ENCODE measurements at places on chromosomes 1 and 21. TPM values are rescaled to one million over a fixed set of nuclear protein-coding genes. Genes with fewer than 3 reads are reported as not detected.

DNA sequence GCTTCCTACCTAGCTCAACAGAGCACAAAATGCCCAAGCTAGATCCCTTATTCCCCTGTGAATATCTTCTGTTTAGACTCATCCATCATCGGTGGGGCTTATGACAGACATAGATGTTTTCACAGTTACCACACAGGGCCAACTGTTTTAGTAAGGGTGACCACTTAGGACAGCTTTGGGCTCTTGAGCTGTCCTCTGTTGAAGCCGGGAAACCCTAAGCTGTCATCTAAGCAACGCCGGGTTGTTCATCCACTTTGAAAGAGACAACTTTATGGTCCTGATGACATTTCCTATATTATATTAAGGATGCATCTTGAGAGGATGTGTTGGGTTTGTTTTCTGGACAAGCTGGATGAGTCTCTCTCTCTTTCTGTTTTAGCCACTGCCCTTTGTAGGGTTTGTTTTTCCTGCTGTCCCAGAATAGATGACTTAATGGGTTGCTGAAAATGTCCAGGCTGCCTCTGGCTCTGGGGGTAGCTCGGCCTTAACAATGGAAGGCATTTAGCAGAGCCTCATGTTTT lies 110.5 kb upstream of the UBE2U start:
- no peak overlapping the region for H3K4me3 ChIP-seq
- peak overlapping the region; percentile 35 for H3K27ac ChIP-seq
- DNase-seq = no peak
- no peaks in the 10 kb centered on the region for H3K27me3 ChIP-seq
- peaks cover 33% of the 10 kb centered on the region for H3K4me1 ChIP-seq

GRCh38 chr1:109371341-109371739 lies 26.4 kb downstream of the SORT1 start:
- H3K4me1 ChIP-seq = peaks cover 82% of the 10 kb centered on the region
- DNase-seq = no peak
- H3K27me3 ChIP-seq = no peaks in the 10 kb centered on the region
- H3K27ac ChIP-seq = peak overlapping the region; percentile 94
- H3K4me3 ChIP-seq = peak overlapping the region; percentile 64

SGIP1 gene
- total RNA-seq = 47.4 TPM

ZMYM1 gene
- 11.2 TPM for total RNA-seq

DNA sequence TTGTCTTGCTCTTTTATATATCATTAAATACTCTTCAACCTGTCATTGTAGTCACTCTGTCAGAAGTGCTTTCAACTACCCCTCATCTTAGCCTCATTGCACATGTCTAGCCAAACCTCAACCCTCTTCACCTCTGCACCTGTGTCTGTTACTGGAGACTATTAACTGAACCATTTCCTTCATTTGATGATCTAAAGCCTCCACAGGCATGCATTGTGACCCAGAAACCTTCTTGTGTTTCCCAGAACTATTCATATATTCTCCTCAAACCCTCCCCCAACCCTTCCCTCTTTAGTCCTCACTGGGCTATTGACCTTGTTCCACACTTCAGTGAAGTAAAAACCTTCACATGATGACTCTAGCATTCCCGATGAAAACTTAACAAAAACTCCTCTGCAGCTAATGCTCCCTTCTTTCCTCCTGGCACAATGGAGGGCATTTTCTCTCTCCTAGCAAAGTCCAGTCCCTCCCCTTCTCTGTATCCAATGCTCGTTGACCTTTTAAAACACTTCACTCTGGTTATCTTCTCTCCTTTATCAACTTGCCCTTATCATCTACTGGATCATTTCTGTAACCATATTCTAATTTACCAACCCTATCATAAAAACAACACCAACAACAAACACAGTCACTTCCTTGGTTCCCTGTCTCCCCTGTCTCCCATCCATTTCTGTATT lies 86.1 kb downstream of the BACH1 start:
- no peak for DNase-seq
- H3K27ac ChIP-seq = no peak overlapping the region
- no peaks in the 10 kb centered on the region for H3K36me3 ChIP-seq
- no peaks in the 10 kb centered on the region for H3K4me1 ChIP-seq
- H3K4me3 ChIP-seq = no peak overlapping the region
- H3K27me3 ChIP-seq = no peaks in the 10 kb centered on the region

DNA sequence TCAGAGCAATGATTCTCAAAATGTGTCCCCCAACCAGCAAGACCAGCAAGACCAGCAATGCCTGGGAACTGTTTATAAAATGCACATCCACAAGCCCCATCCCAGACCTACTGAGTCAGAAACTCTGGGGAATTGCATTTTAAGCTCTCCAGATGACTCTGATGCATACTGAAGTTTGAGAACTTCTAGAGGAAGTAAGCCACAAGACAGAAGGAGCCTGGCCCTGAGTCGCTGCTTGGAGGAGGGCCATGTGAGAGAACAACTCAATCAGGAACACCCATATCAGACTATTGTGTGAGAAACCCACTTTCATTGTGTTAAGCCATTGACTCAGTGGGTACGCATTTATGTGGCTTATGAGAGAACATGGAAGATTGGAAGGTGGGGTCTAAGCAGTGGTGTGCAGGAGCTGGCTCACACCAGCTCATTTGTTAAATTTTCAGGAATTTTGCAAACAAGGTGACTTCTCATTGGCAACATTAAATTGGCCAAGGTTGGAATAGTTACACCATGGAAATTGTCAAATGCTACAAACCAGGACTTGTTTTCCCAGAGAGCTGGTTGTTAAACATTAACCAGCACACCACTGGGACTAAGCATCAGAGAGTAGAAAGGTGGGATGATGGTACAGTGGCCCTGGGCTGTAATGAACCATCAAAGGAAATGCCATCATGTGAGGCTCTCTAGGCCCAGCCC lies 38.9 kb downstream of the ATP1A1 start:
- no peak overlapping the region for H3K4me3 ChIP-seq
- H3K27me3 ChIP-seq = no peaks in the 10 kb centered on the region
- H3K27ac ChIP-seq = no peak overlapping the region
- peaks cover under 1% of the 10 kb centered on the region for H3K4me1 ChIP-seq
- H3K36me3 ChIP-seq = peaks cover under 1% of the 10 kb centered on the region

F13B gene
- total RNA-seq = not detected

OR2T2 gene
- not detected for total RNA-seq

- H3K36me3 ChIP-seq = no peaks in the 10 kb centered on the region
- H3K4me3 ChIP-seq = no peak overlapping the region
- peak; percentile 76 for DNase-seq
- no peaks in the 10 kb centered on the region for H3K27me3 ChIP-seq
These were observed 30.7 kb downstream of the HSPG2 start for GRCh38 chr1:21906173-21907078.

PTPN22 gene
- 8.1 TPM for total RNA-seq

DNA sequence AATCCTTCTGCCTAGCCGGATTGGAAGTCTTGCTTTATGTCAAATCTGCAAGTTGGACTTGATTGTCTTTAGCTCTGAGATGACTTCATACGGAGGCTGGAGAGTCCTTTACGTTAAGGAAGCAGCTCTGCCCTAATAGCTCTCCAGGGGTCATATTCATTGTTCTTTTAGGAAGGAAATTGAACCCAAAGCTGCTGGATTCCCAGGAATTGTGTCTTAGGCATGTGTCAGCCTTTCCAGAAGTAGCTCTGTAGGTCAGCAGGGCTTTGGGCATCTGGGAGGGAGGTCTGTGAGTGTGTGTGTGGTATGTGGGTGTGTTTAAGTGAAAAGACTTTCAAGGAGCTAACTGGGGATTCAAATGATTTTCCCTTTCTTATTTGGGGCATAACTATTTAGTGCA lies 82.4 kb downstream of the ABCA4 start:
- H3K27ac ChIP-seq = no peak overlapping the region
- H3K27me3 ChIP-seq = no peaks in the 10 kb centered on the region
- no peaks in the 10 kb centered on the region for H3K4me1 ChIP-seq
- no peak overlapping the region for H3K4me3 ChIP-seq
- DNase-seq = no peak

GRCh38 chr1:57124768-57125446 lies 159.1 kb upstream of the C8B start:
- H3K4me3 ChIP-seq = no peak overlapping the region
- no peaks in the 10 kb centered on the region for H3K27me3 ChIP-seq
- no peaks in the 10 kb centered on the region for H3K36me3 ChIP-seq
- DNase-seq = no peak
- no peaks in the 10 kb centered on the region for H3K4me1 ChIP-seq

DNA sequence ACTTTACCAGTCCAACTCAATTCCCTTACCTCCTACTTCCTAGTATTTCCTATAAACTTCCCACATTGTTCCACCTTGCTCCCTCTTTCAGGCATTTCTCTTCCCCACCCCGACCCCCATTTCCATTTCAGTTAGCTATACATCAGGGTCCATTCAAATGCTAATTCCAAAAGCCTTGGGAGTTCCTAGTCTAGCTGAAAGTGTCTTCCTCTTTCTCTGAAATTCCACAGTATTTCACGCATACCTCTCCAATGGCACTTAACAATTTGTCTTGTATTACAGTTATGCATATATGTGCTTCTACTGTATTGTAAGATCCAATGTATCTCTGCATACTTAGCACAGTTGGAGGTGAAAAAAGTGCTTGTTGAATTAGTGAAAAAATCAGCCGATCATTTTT lies 94.9 kb downstream of the ZNF644 start:
- H3K4me1 ChIP-seq = peaks cover 31% of the 10 kb centered on the region
- no peak overlapping the region for H3K4me3 ChIP-seq
- H3K36me3 ChIP-seq = no peaks in the 10 kb centered on the region
- H3K27ac ChIP-seq = no peak overlapping the region
- DNase-seq = no peak
- H3K27me3 ChIP-seq = no peaks in the 10 kb centered on the region

- H3K36me3 ChIP-seq = peaks cover 4% of the 10 kb centered on the region
- H3K4me1 ChIP-seq = peaks cover 33% of the 10 kb centered on the region
- H3K27ac ChIP-seq = no peak overlapping the region
These were observed 5.0 kb downstream of the ENTREP3 start for GRCh38 chr1:155250246-155250632.

DNA sequence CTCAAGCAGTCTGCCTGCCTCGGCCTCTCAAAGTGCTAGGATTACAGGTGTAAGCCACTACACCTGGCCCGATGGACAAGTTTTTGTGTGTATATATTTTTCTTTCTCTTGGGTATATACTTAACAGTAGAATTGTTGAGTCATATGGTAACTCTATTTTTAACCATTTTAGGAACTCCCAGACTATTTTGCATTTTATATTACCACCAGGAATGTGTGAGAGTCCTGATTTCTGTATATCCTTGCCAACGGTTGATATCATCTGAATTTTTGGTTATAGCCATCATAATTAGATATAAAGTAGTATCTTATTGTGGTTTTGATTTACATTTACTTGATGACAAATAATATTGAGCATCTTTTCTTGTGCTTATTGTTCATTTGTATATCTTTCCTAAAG lies 20.7 kb downstream of the FNBP1L start:
- no peak overlapping the region for H3K4me3 ChIP-seq
- no peak overlapping the region for H3K27ac ChIP-seq
- H3K27me3 ChIP-seq = no peaks in the 10 kb centered on the region
- DNase-seq = no peak

DNA sequence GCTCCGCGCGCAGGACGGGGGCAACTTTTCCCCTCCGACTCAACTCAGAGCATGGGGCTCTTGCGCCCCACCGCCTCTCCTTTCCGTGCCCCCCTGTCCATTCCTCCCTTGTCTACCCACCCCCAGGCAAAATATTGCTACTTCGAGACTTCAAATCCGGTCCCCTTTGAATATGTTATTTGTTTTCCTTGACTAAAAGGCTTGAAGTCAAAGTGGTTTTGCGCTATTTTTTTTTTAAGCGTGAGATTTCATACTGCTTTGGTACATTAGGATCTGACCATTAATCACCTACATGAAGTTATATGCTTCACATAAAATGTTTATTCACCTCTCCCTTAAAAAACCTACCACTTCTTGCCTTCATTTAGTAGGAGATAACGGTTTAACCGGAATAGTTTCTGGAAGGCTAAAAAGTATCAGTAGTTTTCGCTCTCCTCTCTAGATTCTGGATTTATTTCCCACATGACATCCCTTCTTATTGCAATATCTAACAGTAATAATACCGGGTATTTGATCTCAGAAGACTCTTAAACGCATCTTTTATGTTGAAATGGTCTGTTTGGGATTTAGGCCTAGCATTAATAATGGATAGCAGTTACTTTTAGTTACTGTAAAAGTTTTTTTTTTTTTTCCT lies 1.6 kb downstream of the NFIA start:
- DNase-seq = no peak
- peak overlapping the region; percentile 96 for H3K4me3 ChIP-seq
- H3K36me3 ChIP-seq = peaks cover 7% of the 10 kb centered on the region
- no peaks in the 10 kb centered on the region for H3K27me3 ChIP-seq
- peaks cover 31% of the 10 kb centered on the region for H3K4me1 ChIP-seq
- H3K27ac ChIP-seq = peak overlapping the region; percentile 94

GRCh38 chr1:90027281-90027680 lies 32.4 kb downstream of the ZNF326 start:
- no peak overlapping the region for H3K4me3 ChIP-seq
- no peak for DNase-seq
- H3K27ac ChIP-seq = no peak overlapping the region
- no peaks in the 10 kb centered on the region for H3K4me1 ChIP-seq
- H3K27me3 ChIP-seq = no peaks in the 10 kb centered on the region

DNA sequence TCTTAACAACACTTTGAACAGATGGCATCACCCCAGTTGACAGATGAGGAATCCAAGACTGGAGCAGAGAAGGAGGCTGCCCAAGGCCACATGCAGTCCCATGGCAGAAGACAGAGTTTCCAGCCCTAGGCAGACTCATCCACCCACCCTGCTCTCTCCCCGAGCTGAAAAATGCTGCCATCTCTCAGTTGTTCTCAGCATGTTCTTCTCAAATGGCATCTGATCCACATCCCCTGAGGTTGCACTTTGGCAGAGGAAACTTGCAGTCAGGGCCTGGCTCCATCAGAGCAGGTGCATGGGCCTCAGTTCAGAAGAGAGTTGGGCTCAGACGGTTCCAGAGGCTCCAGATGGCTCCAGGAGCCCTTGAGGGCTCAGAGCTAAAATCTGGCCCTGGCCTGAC lies 709.4 kb downstream of the MATN1 start:
- no peak overlapping the region for H3K4me3 ChIP-seq
- DNase-seq = no peak
- H3K4me1 ChIP-seq = no peaks in the 10 kb centered on the region
- no peak overlapping the region for H3K27ac ChIP-seq
- H3K36me3 ChIP-seq = no peaks in the 10 kb centered on the region

DNA sequence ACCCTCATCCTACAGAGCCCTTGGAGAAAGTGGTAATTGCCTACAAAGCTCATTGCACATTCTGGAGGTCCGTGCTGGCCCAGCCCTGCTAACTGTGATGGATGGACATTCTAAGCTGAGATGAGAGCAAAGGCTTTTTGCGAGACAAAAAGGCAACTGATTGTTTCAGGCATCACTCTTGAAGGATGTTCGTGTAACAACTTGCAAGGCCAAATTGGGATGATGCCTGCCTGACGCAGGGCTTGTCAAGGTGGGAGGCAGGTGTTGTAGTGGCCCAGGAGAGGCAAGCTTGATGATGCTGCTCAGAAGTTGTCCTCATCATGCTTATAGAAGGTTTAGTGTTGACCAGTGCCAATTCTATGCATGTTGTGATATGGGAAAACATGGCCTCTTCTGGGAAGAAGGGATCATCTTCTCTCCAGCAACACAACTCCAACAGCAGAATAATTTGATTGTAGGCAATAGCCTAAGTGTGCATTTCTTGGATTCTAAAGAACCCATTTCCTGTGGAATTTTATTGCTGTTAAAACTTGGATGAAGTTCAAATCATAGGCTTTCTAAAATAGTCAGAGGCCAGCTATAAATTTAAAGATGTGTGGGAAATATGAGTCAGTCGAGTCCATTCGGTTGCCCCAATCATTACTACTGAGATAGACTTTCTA lies 102.5 kb upstream of the COA6 start:
- DNase-seq = no peak
- no peak overlapping the region for H3K27ac ChIP-seq
- no peaks in the 10 kb centered on the region for H3K27me3 ChIP-seq
- H3K4me1 ChIP-seq = no peaks in the 10 kb centered on the region
- no peaks in the 10 kb centered on the region for H3K36me3 ChIP-seq

Data from thoracic aorta (tissue), 2 donors.